CD4-positive, alpha-beta T cell treated with Interleukin-4 for 1 hour (primary cell): ENCODE measurements at places on chromosomes 16 and 17.

DNA sequence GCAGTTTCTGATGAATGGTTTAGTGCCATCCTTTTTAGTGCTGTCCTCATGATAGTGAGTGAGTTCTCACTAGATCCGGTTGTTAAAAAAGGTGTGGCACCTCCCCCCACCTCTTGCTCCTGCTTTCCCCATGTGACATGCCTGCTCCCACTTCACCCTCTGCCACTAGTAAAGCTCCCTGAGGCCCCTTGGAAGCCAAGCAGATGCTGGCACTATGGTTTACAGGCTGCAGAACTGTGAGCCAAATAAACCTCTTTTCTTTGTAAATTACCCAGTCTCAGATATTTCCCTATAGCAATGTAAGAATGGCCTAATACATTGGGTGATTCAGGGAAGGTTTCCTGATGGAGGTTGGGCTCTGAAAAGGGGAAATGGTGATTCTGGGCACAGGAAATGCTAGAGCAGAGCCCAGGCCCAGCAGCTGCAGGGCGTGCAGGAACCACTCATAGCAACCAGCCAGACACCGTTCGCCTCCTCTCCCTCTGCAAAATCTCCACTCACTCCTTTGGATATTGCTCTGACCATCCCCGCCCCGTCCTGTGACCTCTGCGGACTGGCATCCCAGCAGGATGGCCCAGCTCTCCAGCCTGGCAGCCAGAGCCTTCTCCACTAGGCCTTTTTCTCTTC lies 2.6 kb upstream of the ADORA2B start:
- DNase-seq, result peak; percentile 52

DNA sequence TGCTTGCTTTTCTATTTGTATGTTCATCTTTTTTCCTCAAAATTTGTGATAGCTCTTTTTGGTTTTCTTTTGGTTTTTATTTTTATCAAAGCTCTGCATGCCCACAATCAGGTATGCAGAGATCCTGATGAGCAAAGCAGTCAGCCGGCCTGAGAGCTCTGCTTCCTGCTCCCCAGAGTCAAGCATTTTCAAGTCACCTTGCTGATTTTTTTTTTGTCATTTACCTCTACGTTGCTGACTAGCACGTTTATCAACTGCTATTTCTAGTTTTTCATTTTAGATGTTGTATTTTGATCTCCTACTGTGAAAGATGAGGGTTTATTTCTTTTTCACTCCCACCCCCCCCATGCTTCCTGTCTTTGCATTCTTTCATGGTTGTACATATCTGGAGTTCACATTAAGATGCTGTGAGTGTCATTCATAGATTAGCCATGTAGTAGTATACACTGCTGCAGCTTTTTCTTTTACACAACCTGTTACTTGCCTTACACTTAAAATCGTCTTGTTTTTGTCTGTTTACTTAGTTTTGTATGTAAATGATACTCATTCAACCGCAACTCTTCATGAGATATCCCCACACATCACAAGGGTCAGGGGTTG lies 196.2 kb downstream of the LGALS9B start:
- no peak for DNase-seq

- peak; percentile 60 for DNase-seq
These were observed 2.1 kb downstream of the CFAP20 start for GRCh38 chr16:58127033-58127556.

- DNase-seq, result peak; percentile 37
These were observed 1.2 kb upstream of the HSF4 start for GRCh38 chr16:67163164-67163998.

- no peak for DNase-seq
These were observed 1.5 kb upstream of the PRKCA start for GRCh38 chr17:66300956-66301355.

- no peak for DNase-seq
These were observed 20.2 kb downstream of the CRISPLD2 start for GRCh38 chr16:84839956-84840355.

DNA sequence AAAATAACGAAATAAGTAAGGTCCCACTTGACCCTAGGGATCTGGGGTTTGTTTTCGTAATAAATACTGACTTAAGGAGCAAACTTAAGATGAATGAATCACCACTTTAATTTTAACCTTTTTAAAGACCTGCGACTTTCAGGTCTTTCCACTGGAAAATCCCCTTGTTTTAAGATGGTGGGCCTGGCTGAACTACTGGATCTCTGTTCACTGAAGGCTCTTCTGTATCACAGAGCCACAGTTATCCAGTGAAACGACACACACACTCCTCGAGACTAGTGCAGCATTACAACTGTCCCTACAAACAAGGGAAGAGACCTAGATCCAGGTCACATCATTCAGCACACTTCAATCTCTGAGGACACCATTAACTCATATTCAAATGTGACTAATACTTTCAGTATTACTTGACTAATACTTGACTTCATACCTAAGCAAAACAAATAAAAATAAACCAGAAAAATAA lies 299.0 kb downstream of the CEP112 start:
- no peak for DNase-seq

DNA sequence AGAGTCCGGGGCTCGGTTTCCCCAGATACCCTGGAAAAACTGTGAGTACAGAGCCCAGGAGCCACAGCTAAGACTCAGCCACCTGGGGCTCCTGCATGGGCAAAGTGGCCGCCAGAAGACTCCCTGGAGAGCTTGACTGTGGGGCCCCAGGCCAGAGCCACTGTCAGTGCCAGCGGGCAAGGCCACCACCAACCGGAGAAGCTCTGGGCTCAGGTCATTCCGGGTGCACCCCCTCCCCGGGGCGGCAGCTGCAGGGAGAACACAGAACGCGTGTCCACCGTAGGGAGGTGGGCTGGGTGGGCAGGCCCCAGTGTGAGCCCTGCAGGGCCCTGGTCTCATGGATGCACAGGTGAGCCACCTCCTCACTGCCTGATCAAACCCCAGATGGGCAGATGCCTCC lies 22.3 kb upstream of the RBFOX3 start:
- no peak for DNase-seq

- no peak for DNase-seq
These were observed 14.7 kb upstream of the FAM83G start for GRCh38 chr17:19019041-19019941.

DNA sequence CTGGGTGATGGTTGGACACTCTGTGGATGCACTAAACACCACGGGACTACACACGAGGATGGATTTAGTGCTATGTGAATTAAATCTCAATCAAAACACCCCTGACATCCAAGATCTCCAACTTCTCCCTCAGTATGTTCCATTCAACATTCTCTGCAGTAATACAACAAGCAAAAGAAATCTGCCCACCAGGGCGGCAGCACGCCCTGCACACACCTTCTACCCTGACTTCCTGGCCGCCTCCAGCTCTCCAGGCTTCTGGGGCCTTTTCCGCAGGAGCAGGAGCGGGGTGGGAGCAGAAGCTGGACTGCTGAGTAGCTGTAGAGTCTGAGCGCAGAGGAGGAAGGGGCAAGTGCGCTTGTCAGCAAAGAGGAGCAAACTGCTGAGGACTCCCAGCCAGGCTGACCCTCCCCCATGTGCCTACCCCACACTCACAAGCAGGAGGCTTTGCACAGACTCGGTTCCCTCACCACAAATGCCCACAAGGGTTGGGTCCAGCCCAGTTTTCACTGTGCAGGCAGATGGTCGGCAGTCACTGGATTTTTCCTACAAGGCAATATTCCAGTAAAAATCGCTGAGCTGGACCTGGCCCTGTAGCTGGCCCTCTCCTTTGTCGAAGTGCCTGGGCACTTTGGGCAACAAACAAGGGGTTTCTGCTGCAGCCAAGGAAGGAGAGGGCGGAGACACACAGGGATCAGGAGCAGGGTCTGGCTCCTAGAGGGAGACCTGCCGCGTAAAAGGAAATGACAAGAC lies 22.8 kb downstream of the ZDHHC7 start:
- no peak for DNase-seq
